ENCODE measurements at places on chromosomes 13 and 19.

- DNase-seq = no peak
Measured at GRCh38 chr19:12788042-12788681, 3.1 kb upstream of the JUNB start.

GRCh38 chr13:99289271-99289670 lies 17.9 kb downstream of the GPR183 start:
- no peak for DNase-seq

- no peak for DNase-seq
Measured at GRCh38 chr13:113950451-113951245, 23.2 kb downstream of the C13orf46 start.

DNA sequence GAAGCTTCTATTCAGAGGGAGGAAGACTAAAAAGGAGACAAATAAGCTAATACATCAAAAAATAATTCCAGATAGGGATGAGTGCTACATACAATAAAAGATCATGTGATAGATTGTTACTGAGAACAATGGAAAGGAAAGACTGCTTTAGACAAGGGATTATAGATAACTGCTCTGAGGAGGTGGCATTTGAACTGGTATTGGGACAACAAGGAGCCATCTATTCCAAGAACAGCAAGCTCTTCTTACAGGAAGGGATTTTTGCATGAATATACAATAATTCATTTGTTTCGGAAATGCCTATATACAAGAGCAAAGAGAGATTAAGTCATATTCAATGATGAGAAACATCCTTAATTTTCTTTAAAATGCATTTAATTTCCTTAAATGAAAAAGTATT lies 540.5 kb upstream of the KLF12 start:
- no peak for DNase-seq

DNA sequence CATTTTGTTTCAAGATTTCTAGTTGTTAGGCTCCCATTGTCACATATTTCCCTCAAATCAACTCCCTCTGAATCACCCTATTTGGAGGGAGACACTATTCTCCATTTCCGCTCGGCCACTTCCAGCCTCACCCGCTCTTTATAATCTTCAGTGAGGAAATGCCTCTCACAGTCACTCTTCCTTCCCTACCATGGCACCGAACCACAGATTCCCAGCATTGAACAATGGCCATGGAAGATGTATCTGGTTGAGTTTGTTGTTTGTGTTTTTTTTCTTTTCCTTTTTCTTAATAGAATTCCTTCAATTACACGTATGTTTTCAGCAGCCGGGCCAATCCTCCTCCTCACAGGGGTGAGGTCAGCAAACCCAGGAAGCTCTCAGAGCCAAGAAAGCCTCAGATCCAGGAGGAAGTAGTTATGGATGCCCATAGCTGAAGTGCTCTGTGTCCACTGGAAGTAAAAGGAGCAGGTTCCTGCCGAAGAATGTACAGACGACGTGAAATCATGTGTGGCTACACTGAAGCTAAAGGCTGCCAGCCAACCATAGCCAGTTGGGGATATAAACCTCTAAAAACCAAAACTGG lies 472.1 kb downstream of the FOXO1 start:
- DNase-seq = no peak

GRCh38 chr13:102729560-102730270 lies 34.9 kb upstream of the METTL21C start:
- DNase-seq = no peak

GRCh38 chr19:51194527-51195315 lies 30.2 kb upstream of the CD33 start:
- no peak for DNase-seq

DNA sequence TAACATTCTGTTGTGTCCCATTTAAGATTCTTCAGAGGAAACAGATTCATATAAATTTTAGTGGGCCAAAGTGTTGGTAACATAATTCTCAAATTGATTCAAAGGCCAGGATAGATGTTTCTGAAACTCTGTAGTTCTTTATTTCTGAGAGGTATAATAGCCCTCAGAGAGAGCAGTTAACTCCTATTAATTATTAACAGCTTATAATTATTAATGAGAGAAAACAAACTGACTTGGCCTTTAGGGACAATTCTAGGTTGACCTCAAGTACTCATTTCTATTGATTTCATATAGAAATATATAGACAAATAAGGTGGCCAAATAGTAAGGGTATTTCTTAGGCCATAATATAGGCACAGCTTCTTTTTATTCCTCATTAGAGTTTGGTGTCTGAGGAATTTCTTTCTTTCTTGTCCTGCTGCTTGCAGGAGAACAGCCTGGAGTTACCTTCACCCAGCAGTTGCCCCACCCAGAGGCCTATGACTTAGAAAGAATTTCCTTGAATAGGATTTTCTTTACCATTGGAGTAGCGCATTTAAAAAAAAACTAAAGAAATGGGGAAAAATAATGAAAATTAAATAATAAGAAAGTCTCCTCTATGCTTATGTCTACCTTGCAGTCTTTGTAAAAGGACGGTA lies 1430.1 kb upstream of the SPRY2 start:
- no peak for DNase-seq

DNA sequence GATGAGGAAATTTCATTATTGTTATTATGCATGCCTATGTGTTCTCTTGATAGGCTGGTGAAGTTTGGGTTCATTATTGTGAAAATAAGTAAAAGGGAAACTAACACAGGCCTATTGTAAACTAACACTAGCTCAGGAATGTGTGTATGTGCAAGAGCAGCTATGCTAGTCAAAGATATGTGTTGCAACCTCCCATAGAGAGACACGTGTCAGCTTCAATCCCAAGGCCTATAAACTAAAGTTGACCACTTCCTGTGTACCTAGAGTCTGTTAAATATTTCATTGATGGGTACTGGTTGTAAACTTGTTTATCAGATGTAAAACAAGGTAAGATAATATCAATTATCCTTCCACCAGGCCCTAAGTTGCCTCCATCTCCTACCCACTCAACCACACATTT lies 44.7 kb upstream of the ZNF30 start:
- DNase-seq = no peak

DNA sequence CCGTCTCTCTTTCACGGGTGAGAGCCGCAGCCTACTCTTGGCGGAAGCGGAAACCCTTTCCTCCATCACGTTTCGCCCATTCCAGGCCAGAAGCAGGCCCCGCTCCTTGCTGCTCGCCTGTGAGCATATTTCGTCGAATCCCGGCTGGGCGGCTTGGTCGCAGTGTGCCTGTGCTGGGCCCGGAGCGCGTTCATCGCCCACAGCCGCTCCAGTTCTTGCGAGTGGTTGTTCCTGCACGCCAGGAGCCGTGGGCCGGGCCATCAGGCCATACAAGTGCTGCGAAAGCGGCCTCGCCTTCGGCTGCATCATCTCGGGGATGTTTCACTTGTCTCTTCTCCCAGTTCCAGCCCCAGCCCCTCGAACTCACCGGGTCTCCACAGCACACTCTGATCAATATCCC lies 65.0 kb downstream of the ZNF627 start:
- no peak for DNase-seq

DNA sequence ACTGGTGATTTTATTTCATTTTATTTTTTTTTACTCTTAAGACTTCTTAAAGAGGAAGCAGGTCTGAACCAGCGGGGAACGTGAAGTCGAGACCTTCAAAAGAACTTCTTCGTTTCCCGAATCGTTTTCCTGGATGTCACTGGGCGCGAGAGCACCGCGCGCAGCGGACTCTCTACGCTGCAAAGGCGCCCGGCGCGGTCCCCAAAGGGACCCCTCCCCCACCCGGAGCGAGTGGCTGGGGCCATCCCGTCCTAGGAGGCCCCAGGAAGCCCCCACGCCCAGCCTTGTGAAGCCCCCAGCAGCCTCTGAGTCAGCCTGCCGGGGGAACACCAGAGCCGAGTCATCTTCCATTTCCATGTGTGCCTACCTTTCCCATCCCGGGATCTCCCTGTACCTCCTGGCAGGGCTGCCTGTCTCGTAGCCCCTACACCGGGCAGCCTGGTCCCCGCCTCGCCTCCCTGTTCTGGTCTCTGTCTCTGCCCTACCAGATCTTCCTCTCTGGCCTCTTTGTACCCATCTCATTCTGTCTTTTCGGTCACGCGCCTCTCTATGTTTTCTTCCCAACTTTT lies 608 bp downstream of the CD70 start:
- DNase-seq = no peak

GRCh38 chr19:44530777-44531176 lies 1.3 kb upstream of the CEACAM20 start:
- no peak for DNase-seq

DNA sequence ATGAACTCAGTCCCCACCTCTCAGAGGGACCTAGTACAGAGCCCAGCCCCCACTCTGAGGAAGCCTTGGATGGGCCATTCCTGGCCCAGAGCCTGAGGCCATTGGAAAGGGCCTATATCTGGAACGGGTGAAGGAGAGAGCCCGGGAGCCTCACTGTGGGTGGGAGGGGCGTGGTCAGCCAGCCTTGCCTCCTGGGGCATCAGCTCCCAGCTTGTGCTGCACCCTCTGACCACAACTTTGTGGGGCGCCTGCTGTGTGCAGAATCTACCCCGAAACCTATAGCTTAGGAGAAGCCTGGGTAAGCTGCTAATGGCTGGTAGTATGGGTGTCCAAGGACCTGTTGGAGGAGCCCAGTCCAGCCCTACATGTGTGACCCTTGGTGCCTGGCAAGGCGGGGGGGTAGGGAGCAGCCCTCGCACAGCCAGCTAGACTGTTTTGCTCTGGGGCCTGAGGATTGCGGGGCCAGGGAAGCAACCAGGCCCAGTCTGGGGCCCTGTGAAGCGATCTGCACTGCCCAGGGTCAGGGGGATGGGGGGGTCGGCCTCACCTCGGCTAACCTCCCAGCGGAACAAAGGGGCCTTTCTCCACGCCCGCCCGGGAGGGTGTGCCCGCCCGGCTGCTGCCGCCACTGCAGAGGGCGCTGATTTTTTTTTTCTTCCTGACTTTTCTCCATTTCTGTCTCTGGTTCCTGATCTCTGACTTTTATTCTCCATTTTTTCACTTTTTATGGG lies 42.3 kb downstream of the LYL1 start:
- no peak for DNase-seq

- no peak for DNase-seq
Measured at GRCh38 chr13:110216398-110217041, 90.4 kb downstream of the COL4A1 start.

DNA sequence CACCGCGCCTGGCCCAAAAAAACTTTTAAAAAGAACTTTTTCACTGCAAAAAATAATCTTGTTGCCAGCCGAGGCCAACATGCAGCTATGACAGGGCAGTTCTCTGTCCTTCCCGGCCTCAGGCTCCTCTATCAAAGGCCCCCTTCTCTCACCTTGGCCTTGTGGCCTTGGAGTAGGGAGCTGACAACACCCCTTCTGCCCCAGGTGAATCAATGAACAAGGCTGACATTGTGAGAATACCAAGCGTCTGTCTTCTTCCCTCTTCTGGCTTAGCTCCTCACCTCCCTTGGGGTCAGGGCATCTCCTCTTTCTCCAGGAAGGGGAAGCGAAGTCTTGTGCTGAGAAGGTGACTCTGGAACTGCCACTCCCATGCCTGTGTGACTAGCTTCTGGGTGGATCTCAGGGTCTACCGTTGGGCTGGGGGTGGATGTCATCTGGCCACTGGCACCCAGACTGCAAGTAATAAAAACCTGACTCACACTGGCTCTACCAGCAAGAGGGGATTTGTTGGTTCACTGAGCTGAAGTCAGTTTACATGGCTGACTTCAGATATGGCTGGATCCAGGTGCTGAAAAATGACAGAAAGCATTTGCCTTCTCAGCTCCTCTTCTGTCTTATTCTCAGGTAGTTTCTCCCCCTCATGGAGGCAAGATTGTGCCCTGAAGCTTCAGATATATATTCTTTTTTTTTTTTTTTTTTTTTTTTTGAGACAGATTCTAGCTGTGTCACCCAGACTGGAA lies 6.3 kb downstream of the C19orf38 start:
- DNase-seq = no peak

- no peak for DNase-seq
Measured at GRCh38 chr13:52053460-52053859, 29.0 kb downstream of the UTP14C start.

- no peak for DNase-seq
Measured at GRCh38 chr13:111318386-111318785, 2.1 kb upstream of the TEX29 start.

- no peak for DNase-seq
Measured at GRCh38 chr13:45807520-45808099, 43.9 kb downstream of the SIAH3 start.

GRCh38 chr13:47190696-47191305 lies 293.9 kb upstream of the HTR2A start:
- no peak for DNase-seq

DNA sequence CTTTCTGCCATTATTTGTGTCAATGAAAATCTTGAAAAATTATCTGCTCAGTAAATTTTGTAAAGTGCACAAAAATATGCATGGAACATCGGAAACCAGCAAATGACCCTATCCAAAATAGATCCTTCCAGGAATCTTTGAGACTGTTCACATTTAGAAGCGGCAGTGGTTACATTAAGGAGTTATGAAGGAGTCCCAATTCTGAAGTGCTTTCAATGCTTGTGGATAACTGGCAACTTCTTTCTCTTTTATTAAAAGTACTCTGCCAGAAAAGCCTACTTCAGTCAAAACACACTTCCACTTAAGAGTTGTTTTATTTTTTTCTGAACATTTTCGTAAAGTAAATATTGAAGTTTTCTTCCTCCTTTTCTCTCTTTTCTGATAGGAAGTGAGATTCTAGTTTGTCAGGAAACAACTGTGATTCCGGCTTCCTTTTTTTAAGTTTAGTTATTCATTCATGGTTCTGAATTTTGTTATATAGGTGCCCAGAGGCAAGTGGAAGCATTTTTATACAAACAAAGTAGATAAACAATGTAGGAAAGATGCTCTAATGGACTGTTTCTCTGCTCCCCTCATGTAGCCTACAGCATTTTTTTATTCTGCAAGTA lies 83.5 kb downstream of the PCDH9 start:
- DNase-seq = no peak

- DNase-seq = no peak
Measured at GRCh38 chr19:37963190-37963936, 56.4 kb downstream of the SIPA1L3 start.

- DNase-seq = no peak
Measured at GRCh38 chr19:14031719-14032480, at the start of gene IL27RA. Gene IL27RA (plus strand): TSS chr19:14031762. CDS start chr19:14031873, 111 bp downstream.

DNA sequence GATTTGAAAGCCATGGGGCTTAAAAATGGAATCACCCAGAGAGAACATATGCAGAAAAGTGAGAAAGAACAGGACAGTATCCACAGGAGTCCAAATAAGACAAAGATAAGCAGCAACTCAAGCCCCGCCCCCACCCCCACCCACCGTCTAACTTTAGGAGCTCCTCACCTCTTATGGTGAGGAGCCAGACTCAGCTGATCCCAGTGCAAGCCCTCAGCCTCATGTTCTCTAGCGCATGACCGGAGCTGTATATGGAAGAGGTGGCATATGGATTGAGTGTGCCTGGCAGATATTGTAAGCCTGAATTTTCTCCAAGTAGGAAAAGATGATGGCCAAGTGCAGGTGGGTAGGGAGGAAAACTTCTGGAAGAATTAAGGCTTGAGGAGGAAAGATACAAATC lies 36.4 kb upstream of the DCT start:
- no peak for DNase-seq

- DNase-seq = no peak
Measured at GRCh38 chr13:111919286-111919685, 147.7 kb upstream of the SOX1 start.
